ENCODE measurements at places on chromosomes 3 and 15.

DNA sequence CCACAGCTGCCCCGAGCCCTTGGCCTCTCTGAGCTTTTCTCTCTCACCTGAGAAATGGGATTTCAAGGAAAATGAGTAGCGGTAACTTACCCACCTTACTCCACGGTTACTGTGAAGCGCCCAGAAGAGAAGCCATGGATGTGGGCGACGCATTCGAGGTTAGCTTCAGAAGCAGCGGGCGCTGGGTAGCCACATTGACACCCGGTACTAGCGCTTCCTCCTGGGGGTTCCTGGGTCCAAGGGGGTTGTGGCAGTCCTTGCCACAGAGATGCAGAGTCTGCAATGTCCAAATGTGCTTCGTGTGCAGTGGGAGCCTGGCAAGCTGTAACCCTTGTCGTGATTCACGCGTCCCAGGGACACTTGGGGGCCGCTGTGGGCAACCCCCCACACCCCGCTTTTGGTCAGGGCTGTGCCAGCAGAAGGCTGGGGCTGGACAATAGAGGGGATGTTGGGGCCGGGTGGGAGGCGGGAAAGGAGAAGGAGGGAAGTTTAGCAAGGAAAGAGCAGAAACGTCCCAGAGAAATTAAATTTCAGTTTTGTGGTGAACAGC lies 41.4 kb upstream of the FURIN start:
- DNase-seq: no peak

DNA sequence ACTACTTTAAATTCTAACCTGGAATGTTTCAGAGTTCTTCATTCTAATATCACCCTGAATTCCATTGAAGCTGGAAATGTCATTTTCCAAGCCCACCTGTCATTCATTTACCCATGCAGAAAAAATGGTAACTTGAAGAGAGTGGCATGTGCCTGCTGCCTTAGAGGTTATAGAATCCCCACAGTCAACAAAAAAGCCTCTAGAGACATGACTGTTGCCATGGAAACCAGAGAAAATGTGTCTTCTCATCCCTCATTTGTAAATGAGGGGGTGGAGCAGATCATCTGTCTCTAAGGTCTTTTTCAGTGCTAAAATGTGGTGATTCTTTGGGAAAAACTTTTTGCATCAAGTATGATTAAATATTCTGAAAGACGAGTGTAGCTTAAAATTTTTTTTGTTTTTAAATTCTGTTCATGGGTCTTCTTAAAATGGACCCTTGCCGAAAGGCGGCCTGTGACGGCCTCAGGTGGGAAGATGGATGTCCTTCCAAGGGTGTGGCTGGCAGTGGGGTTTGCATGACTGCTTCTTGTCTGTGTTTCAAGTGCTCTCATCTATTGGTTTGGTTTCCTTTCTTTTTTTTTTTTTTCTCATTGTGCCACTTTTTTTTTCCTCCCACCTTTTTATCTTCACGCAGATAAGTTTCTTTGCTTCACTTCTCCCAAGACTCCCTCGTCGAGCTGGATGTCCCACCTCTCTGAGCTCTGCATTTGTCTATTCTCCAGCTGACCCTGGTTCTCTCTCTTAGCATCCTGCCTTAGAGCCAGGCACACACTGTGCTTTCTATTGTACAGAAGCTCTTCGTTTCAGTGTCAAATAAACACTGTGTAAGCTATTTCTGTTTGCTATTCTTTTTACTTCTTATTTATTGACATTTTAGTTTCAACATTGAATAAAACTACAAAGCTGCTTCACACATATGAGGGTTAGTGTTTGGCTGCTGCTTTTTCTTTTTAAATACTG lies 23.0 kb downstream of the TPM1 start:
- DNase-seq: no peak

GRCh38 chr3:193872265-193872753 lies 263.6 kb upstream of the HES1 start:
- DNase-seq: no peak

- DNase-seq: no peak
Measured at GRCh38 chr3:45317710-45318109, 70.7 kb upstream of the LARS2 start.

GRCh38 chr3:49399461-49399860 lies 12.3 kb downstream of the RHOA start:
- no peak for DNase-seq

DNA sequence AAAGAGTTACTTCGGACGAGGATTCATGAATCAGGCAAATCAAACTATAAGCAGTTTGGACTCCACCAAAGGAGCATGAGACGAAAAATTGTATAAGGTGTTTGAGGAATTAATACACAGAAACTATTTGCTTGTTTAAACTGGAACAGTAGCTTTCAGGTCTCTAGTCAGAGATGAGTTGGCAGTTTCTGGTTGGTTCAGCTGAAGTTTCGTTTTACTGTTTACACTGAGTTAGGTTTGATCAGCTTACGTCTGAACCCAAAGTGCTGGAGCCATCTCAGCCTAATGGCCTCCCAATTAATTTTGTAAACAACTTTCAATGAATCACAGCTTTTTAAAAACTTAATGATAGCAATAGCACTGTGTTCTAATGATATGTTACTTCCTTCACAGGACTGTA lies 703.7 kb downstream of the NLGN1 start:
- DNase-seq: no peak

- DNase-seq: no peak
Measured at GRCh38 chr3:58776231-58776630, 109.7 kb upstream of the FAM3D start.

- peak; percentile 90 for DNase-seq
Measured at GRCh38 chr15:88476635-88477060, 9.1 kb downstream of the MRPS11 start.

GRCh38 chr3:30135190-30135589 lies 471.2 kb upstream of the TGFBR2 start:
- DNase-seq: no peak

DNA sequence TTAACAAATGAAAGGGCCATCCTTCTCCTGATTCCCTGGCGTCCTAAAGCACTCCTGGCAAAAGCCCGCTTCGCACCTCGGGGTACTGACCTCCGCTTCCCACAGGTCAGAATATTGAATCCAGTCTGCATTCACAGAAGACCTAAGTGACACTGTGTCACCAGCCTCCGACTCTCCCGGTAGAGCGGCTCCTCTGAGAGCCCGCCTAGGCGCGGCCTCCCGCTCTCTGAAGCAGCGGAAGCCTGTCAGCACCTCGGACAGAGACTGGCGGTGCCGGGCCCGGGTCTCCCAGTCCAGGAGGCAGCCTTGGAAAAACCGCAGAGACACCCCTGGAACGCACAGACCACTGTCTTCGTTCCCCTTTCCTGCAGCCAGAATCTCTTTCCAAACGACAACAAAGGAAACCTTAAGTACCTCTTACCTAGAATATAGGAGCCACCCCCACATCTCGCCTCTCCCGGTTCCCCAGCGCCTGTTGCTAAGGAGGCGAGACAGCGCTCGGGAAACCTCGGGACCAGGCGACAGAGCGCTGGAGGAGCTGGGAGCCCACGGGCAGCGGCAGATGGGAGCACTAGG lies 1.2 kb downstream of the GABRB3 start:
- DNase-seq: peak; percentile 31

DNA sequence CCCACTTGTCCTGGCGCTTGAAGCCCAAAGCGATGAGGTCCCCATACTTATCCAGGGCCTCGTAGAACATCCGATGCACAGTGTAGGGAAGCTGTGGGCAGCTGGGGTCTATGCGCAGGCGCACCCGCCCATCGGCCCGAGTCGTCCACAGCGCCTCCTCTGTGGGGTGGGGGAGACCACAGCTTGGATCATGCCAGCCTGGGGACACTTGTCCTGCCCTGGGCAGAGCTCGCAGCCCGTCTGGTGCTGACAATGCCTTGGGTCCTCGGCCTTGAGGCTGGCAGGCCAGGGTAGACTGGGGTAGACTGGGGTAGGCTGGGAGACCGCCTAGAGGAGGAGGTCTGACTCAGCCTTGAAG lies 39.8 kb downstream of the ACSBG1 start:
- DNase-seq: no peak

DNA sequence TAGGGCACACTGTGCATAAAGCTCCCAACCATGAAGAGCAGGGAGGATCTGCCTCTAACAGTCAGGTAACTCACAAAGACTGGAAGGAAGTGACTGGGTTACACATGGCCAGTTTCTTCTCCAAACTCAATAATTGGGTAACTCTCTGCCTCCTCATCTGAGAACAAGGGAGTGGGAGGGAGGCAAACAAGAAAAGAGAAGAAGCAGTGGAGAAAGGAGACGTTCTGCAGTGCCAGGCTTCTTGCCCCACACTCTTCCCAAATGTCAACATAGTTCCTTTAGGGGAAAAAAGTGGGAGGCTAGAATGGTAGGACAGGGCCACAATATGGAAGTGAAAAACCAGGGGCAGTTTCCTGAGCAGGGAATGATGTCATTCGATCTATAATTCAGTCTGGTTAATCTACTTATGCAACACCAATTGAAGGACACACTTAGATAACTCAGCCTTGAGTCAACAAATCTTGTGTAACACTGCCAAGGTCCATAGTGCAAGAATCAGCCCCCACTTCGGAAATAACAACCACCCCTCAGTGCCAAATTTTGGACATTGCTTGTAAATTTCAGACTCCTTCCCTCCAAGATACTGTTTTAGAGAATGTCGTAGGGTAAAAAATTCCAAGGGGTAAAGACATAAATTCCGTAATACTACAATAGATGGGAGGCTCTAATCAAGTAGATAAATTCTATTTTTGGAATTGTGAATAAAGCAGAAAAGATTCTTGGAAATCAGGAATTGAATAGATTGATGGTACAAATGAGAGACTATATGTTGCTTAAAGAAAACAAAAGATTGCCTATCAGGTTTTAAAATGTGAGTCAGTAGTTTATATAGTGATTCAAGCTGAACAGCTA lies 143.0 kb downstream of the LPP start:
- no peak for DNase-seq

DNA sequence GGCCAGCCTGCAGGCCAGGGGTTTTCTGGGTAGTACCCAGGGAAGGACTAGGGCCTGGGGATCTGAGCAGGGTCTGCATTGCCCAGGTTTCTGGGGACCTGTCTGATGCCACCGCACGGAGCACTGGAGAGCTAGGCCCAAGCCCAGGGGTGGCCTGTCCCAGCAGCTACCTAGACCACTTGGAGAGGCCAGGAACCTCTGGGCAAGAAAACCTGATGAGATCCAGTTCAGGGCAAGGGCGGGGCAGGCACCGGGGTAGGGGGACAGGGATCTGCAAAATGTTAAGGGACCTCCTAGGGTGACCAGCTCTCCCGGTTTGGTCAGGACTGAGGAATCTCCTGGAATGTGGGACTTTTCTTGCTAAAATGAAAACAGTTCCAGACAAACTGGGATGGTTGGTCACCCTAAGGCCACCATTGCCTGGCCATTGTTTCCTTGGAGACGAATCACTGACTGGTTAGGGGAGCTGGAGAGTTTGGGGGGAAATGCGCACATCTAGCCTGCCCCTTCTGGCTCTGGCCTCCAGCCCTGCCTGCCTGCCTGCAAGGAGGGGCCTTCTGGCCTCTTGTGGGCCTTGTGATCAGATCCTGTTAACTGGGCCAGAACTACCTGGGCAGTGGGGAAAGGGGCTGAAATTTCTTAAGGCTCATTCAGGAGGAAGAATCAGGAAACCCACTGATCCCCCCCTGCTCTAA lies 117.4 kb upstream of the TLE3 start:
- DNase-seq: no peak

- DNase-seq: no peak
Measured at GRCh38 chr15:62591842-62592838, 427.1 kb upstream of the C2CD4B start.

- DNase-seq: no peak
Measured at GRCh38 chr15:71278989-71279756, 163.9 kb downstream of the THSD4 start.

DNA sequence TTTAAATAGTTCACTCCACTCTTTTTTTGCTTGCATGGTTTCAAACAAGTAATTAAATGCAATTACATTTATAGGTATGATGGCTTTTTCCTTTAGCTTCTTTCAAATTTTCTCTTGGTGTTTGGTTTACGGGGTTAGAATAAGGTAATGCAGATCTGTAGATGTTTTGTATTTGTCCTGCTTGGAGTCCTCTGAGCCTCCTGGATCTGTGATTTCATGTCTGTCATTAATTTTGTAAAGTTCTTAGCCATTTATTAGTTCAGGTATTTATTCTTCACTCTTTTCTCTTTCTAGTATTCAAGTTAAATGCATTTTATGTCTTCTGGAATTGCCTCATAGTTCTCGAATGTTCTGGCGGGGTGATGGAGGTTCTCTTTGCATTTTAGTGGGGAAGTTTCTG lies 1.4 kb upstream of the MRPS25 start:
- no peak for DNase-seq

- no peak for DNase-seq
Measured at GRCh38 chr15:37773111-37773860, 161.2 kb upstream of the TMCO5A start.

GRCh38 chr3:194133661-194134230 lies 2.2 kb upstream of the HES1 start:
- no peak for DNase-seq

- DNase-seq: no peak
Measured at GRCh38 chr15:25240461-25241021, 198.3 kb downstream of the UBE3A start.

- no peak for DNase-seq
Measured at GRCh38 chr3:42667096-42667522, 13.6 kb downstream of the ZBTB47 start.

DNA sequence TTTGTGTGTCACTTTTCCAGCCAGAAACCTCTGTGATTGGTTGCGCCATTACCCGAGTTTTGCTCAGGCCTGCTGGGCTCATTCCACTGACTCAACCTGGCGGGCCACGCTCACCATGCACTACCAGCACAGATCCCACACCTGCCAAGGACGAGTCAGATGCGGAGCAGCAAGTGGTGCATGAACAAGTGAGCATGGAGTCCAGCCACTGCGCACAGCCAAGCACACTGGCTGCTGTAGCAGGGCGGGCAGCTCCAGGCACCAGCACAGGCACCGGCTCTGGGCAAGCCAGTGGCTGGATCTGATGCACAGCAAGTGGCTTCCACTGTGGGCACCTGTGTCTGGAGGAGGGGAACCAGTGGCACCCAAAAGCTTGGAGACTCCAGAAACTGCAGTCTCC lies 110.4 kb downstream of the CBLB start:
- DNase-seq: no peak

GRCh38 chr15:61657461-61657860 lies 402.8 kb downstream of the VPS13C start:
- no peak for DNase-seq

- no peak for DNase-seq
Measured at GRCh38 chr15:99385005-99385669, 133.9 kb downstream of the LRRC28 start.

- no peak for DNase-seq
Measured at GRCh38 chr15:58684036-58684710, 65.3 kb downstream of the ADAM10 start.

DNA sequence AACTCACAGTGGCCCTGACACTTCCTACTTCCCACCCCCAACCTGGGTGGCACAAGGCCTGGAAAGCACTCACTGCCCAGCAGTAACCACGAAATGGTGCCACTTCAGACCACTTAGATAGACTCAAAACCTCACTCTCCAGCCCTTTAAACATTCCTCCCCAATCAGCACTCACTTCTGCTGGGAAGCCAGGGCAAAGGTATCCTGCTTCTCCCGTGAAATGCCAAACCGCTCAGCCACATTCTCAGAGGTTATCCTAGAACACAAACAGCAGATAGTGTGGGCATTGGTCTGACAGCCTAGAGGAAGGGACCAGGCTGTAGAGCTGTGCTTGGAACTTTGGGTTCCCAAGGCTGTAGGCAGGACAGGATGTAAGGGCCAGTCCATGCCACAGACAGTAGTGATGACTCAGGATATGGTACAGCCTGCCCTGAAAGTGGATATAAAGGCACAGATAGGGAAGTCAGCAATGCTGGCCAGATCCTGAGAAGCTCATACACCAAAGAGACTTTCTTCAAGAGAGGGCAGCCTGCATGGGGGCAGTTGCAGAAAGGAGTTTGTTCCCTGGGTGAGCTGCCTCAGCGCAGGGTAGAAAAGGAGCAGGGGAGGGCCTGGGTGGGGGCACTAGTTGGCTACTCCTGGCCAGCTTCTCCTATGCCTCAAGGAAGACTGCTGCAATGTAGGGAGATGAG lies 9.2 kb downstream of the ACAA1 start:
- DNase-seq: no peak
